Right hindlimb (tissue), 1 donor: ENCODE measurements at places on chromosomes 5 and 9.

DNA sequence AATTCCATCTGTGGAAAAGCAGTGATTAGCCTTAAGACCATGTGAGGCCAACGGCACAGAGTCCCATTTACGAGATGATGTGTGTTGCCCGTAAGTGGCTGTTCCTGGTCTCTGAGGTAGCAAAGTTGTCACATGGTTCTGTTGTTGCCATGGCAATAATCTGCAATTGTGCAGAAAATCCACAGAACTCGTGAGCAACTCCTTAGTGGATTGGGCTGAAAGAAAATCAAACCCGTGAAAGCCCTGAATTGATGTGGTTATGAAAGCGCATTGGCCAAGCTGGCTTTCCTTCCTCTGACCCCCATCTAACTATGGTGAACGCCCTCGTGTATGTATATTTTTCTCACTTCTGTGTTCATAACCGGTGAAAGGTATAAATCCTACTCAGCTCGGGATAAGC is 614.7 kb downstream of the EBF1 start:
- DNase-seq: peak; percentile 71

- DNase-seq: no peak
These were observed 36.7 kb upstream of the KCNIP1 start for GRCh38 chr5:170466988-170467707.

GRCh38 chr9:137763271-137763955 is 114.2 kb upstream of the CACNA1B start:
- DNase-seq: no peak

- no peak for DNase-seq
These were observed 1.5 kb upstream of the ZNF367 start for GRCh38 chr9:96419691-96419969.

DNA sequence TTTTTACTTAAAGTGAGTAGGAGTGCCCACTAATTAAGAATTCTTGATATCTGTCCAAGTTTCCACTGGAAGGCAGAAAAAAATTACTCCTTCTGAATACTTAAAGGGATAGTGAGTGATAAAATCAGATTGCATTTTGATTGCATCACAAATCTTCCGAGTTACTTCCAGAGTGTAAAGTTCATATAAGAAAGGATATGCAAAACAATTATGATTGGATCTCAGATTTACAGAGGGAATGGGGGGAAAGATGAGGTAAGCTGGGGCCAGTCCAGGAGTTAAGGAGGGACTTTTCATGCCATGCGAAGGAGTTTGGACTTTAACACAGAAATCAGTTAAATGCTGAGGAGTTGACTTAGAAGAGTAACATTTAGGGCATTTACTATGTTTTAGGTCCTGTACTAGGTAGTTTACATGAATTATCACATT is 9.3 kb upstream of the RNF145 start:
- no peak for DNase-seq

- DNase-seq: no peak
These were observed 658.1 kb upstream of the CHD1 start for GRCh38 chr5:99586878-99587277.

DNA sequence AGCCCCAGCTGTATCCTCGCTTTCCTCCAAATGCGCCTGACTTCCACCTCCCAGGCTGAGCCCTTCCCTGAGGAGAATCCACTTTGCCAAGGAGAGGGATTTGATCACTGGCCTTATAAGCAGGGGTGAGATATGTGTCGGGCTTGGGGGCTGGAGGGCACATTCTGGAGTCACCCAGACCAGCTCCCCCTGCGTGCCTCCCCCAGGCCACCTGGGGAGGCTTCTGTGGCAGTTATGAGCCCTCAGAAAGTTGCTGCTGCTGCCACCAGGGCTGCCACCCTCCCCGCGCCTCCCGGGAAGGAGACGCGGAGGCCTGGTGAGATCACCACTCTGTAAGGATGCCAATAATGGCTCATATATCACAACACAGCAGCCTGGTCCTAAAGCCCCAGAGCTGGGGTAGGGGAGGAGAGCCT is 211.5 kb downstream of the PAPPA start:
- peak; percentile 79 for DNase-seq

GRCh38 chr5:65760504-65761275 is 38.7 kb downstream of the NLN start:
- no peak for DNase-seq

GRCh38 chr9:73573235-73573634 is 421.6 kb downstream of the ANXA1 start:
- no peak for DNase-seq

DNA sequence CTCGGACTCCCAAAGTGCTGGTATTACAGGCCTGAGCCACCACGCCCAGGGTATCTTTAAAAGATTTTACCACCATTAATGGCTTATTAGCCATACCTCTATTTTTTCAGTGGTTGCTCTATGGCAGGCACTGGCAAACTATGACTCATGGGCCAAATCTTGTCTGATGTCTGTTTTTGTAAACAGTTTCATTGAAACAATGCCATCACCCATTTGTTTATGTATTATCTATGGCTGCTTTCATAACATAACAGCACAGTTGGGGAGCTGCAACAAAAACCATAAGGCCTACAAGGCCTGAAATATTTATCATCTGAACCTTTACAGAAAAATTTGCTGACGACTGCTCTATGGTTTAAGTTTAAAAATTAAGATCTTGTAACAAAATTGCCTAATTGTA is 66.8 kb downstream of the SLC38A9 start:
- no peak for DNase-seq

DNA sequence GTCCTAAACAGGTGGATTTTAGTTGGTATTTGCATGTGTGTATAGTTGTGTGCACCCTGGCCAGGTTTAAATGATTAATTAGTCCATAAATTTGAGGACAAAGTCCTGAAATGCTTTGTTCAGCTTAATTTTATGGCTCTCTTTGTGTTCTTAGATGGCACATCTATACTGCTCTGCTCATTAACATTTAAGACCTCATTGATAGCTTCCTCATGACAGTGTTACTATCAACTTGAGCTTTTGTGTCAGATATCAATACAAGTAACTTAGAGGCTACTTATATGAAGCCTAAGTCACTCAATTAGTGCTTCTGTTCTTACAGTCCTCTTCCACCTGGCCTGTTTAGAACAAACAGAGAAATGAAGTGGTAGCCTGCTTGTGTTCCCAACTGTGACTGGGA is 240.9 kb downstream of the TRPM3 start:
- no peak for DNase-seq

- DNase-seq: no peak
These were observed 97.1 kb upstream of the ZNF608 start for GRCh38 chr5:124843596-124843899.

- no peak for DNase-seq
These were observed 36.8 kb upstream of the STARD4 start for GRCh38 chr5:111548992-111549649.

DNA sequence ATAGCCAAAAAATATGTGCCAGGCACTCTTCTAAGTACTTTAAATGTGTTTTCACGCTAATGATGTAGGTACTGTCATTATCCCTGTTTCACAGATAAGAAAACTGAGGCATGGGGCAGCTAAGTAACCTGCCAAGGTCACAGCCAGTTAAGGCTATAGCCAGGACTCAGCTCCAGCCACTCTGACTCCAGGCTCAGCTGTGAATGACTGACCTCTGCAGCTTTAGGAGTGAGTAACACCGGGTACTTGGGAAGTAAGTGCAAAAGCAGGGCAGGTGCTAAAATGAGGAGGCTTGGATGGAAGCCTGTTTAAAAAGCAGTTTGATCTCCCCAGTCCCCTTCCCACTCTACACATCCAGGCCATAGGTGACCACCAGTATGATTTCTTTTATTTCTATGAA is 10.6 kb upstream of the SHC3 start:
- no peak for DNase-seq

DNA sequence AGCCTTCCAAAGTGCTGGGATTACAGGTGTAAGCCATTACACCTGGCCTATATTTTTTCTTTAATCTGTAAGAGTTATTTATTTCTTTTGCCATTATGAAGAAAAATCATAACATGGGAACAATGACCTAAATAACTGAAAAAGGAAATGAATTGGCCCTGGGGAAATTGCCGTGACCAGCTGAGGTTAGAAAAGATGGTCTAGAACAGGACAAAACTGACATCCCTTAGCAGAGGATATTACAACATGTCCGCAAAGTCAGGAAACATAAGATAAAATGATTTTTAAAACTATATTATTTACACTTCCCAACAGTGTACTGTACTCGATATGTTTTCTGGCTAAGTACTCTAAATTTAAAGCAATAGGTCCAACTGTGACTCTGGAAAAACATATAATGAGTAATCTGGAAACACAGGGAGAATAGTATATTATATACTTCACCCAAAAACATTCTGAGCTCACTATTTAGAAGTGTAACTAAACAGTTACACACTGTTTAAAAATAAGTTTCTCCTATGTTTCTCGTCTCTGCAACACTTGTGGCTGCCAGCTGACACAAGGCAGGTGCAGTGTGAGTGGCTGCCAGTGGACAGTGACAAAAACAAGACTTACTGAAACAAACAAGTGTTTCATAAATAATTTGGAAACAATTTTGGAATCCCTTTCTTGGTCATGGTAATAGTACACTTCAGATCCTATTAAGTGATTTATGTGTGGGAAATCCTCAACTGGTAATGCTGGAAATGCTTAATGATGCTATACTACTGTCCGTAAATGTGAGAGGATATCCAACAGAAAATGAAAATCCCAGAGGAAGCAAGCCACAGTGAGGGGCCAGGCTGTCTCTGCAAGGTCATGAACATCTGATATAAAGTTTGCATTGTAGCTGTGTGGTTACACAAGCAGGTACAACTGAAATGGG is 69.1 kb downstream of the C9orf85 start:
- peak; percentile 75 for DNase-seq

DNA sequence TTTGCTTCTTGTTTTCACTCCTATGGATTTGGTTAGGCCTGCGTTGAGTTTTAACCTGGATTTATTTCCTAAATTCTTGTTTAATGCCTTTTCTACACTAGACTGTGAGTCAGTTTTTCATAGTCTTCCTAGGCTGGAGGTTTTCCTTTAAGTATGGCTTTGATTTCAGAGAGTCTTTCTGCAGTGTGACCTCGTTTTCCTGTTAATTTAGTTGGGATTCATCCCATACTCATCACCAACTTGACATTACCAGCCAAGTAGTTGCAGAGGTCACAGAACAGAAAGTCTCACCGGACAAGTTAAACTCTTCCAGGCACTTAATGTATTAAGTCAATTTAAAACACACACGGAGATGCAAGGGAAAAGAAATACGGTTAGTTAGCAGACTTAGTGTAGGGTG is 29.7 kb upstream of the AUH start:
- no peak for DNase-seq

- no peak for DNase-seq
These were observed 20.0 kb upstream of the RGMB start for GRCh38 chr5:98753507-98753906.

DNA sequence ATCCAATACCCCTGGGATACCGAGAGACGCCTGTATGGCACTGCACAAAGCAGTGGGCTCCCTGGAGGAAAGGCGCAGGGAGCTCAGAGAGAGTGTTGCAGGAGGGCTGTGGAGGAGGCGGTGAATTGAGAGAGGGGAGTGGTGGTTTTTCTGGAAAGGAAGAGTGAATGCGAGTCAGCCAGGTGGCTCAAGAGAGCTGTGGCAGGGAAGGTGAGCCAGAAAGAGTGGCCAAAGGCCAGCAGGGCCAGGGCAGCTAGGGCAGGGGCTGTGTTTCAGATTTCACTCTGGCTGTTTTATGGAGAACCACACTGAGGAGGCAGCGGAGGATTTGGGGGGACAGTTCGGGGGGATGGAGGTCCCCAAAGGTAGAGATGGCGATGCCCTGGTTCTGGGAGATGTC is 13.0 kb upstream of the DAB2IP start:
- DNase-seq: no peak

DNA sequence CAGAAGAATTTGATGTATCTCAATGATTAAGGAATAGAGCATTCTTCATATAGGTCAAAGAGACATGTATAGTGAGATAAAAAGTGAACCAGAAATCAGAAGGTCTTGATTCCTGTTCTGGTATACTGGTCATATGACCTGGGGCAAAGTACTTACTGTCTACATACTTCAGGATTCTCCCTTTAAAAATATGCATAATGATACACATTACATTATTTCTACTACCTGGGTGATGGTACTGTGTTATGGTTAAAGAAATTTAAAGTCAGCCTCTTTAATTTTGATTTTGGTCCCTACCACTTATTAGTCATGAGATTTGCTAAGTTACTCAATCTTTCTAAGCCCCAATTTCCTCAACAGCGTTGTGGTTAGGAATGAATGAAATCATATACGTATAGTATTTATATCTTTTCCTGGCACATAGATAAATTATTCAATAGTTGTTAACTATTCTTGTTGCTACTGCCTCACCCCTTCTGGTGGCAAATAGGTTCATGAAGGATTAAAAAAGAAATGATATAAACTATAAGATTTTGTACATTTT is 984.1 kb downstream of the TLE4 start:
- no peak for DNase-seq

DNA sequence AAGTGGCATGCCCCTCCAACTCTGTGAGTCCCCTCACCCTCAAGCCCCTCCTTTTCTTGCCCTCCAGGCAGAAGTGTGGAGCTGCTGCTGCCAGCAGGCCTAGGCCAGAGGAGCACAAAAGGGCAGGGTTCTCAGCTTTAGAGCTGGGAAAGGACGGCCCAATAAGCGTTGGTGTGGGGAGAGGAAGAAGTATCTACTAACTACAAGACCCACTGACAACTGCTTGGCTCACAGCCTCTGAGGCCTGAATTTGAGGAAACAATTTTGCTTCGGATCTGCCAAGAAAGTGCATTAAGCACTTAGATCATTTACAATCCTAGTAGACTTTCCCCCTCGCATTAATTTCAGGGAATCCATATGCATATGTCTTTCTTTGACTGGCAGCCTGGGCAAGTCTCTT is 179.4 kb downstream of the SNX18 start:
- DNase-seq: peak; percentile 78

DNA sequence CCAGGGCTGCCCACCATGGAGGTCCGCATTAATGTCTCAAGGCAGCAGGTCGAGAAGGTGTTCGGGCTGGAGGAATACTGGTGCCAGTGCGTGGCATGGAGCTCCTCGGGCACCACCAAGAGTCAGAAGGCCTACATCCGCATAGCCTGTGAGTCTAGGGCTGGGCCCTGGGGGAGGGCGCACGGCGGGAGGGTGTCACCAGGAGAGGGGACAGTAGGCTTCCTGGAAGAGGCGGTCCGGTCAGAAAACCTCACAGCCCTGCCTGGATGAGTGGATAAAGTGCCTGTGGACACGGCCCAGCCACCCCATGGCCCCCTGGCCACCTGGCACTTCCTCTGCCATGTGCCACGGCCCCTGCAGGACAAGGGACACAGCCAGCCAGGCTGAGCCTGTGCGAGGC is 31.0 kb downstream of the HK3 start:
- no peak for DNase-seq

DNA sequence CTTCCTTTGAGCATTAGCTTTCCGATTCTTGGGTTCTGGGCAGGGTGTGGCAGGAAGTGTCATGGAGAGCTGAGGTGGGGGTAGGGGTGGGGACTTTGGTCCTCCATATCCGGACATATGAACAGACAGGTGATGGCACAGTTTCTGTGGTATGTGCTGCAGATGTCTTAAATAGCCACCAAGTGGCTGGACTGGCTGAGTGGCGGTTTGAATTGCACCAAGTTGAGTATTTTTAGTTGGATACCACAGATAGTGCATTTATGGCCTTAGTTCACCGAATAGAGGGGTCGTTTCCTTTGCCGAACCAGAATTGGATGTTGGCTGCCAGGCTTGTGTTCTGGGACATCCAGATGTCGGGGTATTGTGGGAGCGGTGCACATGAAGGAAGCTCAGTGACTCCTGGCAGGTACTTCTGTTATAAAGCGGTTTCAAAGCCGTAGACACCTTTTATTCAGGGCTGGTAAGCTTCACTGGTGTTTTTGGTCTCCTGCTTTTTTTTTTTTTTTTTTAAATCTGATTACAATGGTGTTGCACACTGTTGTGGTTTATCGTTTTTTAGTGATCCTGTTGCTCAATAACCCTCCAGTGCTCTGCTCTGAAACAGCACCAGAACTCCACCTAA is 15.1 kb upstream of the TNFAIP8 start:
- DNase-seq: no peak

- DNase-seq: no peak
These were observed 371.5 kb upstream of the PRR16 start for GRCh38 chr5:120092649-120093048.
